ENCODE measurements at places on chromosomes 13 and 19.
A peak's percentile ranks its signal among the peaks of the same experiment; 100 is the strongest.

DNA sequence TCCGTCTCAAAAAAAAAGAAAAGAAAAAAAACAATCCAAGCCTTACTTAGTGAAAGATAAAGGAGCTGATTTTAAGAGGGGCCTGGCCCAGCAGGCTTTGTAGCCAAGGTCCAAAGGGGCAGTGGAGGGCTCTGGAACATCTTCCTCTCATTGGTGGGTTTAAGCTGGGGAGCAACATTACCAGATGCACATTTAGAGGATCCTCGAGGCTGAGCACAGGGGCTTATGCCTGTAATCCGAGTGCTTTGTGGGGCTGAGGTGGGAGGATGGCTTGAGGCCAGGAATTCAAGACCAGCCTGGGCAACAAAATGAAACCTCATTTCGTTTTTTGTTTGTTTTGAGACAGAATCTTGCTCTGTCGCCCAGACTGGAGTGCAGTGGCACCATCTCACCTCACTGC is 8.0 kb upstream of the TMEM160 start:
- no peak for DNase-seq

DNA sequence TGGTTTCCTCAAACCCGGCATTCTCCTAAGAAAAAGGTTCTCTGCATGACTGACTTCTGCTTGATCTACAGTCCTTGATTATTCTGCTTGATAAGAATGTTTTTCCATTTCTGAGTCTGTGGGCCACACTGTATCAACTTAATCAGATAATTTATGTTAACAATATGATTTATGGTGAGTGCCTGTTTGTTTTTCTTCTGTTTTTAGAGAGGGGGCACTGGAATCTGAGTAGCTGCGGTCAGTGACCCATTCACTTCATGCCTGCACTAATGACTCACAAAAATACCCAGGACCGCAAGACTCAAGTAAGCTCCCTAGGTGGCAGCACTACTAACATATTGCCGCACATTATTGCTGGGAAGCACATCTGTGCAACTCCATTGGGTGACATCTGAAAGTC is 542.3 kb upstream of the ATXN8OS start:
- DNase-seq: peak; percentile 55

- no peak for DNase-seq
These were observed 428.7 kb downstream of the MYO16 start for GRCh38 chr13:109058087-109058486.

GRCh38 chr13:25840931-25841330 is 210.9 kb downstream of the SHISA2 start:
- DNase-seq: no peak

DNA sequence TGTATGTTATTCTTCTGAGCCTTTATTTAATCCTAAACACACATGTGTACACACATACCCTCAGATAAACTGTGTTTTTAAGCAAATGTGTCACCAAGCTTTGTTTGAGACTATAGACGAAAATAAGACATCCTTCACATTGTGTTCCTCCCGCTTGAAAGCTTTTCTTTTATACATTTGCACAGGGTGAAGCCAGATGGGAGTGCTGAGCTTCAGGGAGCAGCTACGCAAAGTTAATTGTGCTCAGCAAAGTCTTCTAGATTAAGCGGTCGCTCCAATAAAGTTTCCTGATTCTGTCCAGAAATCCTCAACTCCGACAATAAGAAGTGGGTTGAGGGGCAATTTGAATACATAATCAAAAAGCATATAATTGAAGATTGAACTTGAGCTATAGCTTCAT is 117.2 kb upstream of the ARGLU1 start:
- DNase-seq: no peak

DNA sequence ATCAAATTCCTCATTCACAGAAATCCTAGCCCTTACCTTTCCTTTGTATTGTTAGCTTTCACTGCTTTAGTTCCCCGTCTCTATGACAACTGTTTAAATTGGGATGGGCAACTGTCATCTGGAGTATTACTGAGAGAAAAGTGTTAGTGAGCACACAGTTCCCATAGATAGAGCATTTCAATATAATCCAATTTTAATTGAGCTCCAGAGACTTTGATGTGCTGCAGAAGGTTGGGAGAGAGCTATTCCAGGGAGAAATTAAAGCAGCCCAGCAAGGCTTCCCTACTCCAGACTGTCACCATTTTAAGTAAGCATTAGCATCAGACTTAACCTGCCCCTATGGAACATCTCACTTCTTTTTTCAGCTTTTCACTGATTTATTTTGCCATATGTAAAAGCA is 55.0 kb upstream of the MAB21L1 start:
- DNase-seq: no peak

GRCh38 chr13:65808061-65808460 is 1422.1 kb downstream of the PCDH9 start:
- no peak for DNase-seq

- no peak for DNase-seq
These were observed 112.8 kb downstream of the NDFIP2 start for GRCh38 chr13:79593641-79594275.

- DNase-seq: peak; percentile 16
These were observed 172.5 kb upstream of the SLITRK5 start for GRCh38 chr13:87498681-87499080.

GRCh38 chr13:51125495-51126226 is 14.6 kb upstream of the C13orf42 start:
- peak; percentile 75 for DNase-seq

All from HT-29 (cell line).